ENCODE measurements at places on chromosomes 7 and 10.
A peak's percentile ranks its signal among the peaks of the same experiment; 100 is the strongest.

DNA sequence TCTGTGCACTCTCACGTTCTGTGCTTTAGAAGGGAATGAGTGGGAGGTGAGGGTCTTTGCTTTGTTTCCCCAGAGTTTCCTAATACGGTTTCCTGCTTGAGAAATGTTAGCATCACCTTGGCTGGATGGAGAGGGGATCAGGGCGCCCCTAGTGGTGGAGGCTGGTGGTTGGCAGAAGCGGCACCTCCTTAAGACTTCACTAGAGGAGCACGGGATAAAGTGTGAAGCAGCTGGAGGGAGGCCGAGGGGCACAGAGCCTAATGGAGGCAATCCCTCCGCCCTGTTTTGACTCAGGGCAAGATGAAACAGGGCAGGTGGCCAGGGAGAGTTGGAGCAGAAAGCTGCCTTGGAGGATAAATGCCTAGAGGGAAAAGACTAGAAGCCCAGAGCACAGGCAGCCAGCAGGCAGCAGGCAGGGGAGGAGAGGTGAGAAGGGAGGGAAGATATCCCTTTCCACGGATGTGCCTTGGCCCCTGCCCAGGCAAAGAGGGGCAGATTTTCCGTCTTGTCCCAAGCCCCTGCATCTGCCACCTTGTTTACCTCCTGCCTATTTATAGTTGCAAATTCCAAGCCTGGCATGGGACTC, 56.0 kb upstream of the BTRC start:
- no peaks in the 10 kb centered on the region for H3K27me3 ChIP-seq
- H3K4me3 ChIP-seq, result no peak overlapping the region
- H3K4me1 ChIP-seq, result peaks cover 28% of the 10 kb centered on the region

DNA sequence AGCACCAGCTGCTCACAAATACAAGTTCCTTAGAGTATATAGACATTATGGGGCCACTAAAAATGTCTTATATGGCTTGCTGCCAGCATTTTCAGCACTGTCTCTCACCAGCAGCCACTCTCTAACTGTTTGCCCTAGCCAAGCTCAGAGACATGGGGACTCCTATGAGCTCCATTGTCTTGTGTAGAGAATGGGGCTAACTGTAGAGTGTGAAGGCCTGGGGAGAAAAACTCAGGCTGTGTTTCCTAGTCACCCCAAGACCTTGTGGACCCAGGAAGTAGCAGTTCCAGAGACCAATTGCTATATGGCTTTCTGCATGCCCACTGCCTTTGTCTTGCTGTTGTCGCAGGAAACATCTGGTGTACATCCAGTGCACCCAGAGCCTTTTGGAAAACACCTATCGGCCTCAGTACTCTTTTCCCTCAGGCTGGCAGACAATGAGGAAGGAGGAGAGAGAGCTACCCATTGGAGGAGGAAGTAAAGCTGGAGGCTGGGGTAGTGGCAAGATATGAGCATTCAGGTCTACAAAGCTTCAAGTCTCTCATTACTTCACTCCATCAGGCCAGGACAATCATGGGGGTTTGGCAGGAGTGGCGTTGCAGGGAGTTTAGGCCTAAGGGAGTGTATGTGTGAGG, 28.4 kb downstream of the ENTPD1 start:
- H3K36me3 ChIP-seq, result no peaks in the 10 kb centered on the region
- H3K4me3 ChIP-seq, result no peak overlapping the region
- H3K4me1 ChIP-seq, result no peaks in the 10 kb centered on the region
- H3K27me3 ChIP-seq, result no peaks in the 10 kb centered on the region
- H3K27ac ChIP-seq, result no peak overlapping the region

DNA sequence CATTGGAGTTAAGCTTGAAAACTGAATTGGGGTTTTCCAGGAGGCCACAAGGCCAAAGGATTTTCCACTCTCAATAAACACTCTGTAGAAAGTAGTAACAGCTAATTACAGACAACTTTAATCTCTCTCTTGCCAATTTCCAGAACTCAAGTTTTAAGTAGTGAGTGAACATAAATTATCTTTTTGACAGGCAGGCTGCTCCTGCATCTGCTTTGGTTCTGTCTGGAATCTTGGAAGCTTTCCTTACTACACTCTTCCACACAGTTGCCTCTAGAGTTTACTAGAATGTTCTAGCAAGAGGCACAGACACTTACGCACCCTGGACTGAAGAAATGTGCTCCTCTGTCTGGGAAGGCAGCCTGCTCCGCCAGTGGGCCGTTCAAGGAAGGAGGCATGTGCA, 90.5 kb upstream of the WAC start:
- no peak overlapping the region for H3K27ac ChIP-seq
- no peaks in the 10 kb centered on the region for H3K27me3 ChIP-seq
- no peaks in the 10 kb centered on the region for H3K4me1 ChIP-seq
- no peak for DNase-seq
- no peaks in the 10 kb centered on the region for H3K36me3 ChIP-seq
- no peak overlapping the region for H3K4me3 ChIP-seq

DNA sequence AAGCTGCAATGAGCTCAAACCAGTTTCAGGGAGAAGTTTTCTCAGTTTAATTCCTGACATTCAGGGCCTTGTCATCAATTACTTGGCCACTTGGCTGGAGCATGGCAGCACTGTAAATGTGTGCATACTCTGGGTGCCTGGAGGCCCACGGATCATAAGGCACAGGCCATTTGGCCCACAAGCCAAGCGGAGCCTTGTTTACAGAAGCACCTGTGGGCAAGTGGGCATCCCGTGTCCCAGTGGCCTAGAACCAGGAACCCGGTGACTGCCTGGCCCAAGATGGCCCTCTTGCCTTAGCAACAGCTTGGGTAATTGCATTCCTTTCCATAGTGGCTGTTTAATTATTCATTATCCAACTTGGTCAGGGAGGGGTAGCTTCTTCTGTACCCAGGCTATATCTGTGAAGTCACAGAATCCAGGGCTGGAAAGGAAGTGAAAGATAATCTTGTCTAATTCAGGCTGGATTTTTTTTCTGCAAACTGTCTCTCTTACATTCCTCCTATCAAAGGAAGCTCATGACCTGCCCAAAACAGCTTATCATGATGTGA, 426.4 kb upstream of the ZMIZ1 start:
- H3K4me3 ChIP-seq, result no peak overlapping the region
- H3K36me3 ChIP-seq, result no peaks in the 10 kb centered on the region
- no peaks in the 10 kb centered on the region for H3K27me3 ChIP-seq
- peaks cover 11% of the 10 kb centered on the region for H3K4me1 ChIP-seq
- no peak for DNase-seq

DNA sequence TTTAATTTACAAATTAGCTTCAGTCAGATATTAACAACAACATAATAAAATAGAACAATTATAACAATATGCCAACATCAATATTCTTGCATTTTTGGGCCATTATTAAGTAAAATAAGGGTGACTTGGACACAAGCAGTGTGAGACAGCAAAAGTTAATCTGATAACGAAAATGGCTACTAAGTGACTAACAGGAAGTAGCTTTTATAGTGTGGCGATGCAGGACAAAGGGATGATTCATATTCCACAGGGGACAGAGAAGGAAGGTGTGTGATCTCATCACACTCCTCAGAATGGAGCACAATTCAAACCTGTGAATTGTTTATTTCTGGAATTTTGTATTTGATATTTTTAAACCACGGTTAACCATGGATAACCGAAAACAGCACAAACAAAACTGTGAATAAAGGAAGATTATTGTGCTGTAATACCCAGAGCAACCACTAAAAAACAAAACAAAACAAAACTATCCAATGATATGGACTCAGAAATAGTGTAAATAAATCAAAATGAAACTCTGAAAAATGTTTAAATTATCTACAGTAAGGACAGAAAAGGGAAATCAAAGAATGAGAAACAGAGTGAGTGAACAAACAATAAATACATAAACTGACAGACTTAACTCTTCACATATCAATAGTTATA, 66.9 kb upstream of the TFEC start:
- no peaks in the 10 kb centered on the region for H3K27me3 ChIP-seq
- no peak overlapping the region for H3K4me3 ChIP-seq
- H3K27ac ChIP-seq, result no peak overlapping the region
- H3K36me3 ChIP-seq, result no peaks in the 10 kb centered on the region

DNA sequence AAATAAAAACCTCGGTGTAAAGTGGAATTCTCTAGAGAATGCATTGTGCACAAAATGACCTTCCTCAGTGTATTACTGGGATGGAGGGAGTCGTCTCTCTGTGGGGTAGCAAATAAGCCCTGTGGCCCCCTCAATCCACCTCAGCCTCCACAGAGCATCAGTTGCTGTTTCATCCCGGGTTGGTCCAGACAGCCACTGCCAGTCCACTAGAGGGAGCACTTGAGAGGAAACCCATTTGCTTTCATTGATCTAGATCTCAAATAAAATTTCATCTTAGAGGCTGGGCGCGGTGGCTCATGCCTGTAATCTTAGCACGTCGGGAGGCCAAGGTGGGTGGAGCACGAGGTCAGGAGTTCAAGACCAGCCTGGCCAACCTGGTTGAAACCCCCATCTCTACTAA, 1128.7 kb downstream of the CNTNAP2 start:
- H3K36me3 ChIP-seq, result no peaks in the 10 kb centered on the region
- H3K27me3 ChIP-seq, result no peaks in the 10 kb centered on the region
- H3K4me1 ChIP-seq, result no peaks in the 10 kb centered on the region
- no peak overlapping the region for H3K4me3 ChIP-seq

DNA sequence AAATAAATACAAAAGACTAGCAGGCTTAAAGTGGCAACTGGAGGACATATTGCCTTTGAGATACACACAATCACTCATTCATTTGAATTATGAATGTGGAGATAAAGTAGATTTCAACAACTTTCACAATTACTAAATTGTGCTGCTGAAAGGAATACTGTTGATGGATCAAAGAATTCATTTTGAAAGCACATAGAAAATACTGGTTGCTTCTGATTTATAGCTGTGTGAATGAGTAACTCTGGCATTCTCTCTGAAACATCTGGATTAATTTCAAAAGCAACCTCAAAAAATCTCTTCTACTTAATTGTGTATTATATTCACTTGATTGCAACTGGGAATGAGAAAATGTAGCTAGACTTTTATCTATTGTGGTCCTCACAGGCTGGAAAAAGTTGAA, 397.6 kb downstream of the THSD7A start:
- H3K27ac ChIP-seq, result no peak overlapping the region
- no peak overlapping the region for H3K4me3 ChIP-seq
- no peaks in the 10 kb centered on the region for H3K4me1 ChIP-seq
- H3K36me3 ChIP-seq, result no peaks in the 10 kb centered on the region
- no peaks in the 10 kb centered on the region for H3K27me3 ChIP-seq

DNA sequence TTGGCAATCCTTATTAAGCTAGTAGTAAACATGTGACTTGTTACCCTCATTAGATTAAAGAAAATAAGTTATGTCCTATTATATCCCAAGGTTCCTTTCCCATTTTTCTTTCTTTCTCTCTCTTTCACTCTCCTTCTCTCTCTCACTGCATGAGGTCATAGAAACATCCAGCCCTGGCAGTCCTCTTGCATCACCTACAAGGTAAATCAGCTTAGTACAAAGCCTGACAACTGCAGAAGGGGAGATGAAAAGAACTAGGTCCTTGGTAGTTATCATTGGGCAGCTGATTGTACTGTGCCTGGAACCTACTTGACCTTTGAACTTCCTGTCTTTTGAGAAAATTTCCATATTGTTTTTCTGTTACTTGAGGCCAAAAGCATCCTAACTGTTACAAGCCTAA, 307.9 kb upstream of the SP8 start:
- H3K36me3 ChIP-seq, result no peaks in the 10 kb centered on the region
- no peak overlapping the region for H3K4me3 ChIP-seq

DNA sequence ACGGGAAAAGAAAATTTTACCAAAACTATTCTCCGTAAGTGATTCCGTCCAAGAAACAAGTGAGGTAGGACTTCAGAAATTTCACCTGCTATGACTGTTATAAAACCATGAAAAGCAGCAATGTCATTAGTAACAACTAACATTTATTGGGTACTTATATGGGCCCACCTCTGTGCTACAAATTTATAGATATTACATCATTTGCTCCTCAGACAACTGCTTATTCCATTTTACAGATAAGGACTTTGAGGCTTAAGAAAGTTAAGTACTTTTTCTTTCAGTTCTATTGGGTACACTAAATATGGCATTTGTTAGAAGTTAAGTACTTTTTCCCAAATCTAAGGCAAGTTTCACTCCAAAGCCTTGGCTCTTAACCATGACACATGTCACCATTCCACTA, 36.3 kb downstream of the HACD1 start:
- no peaks in the 10 kb centered on the region for H3K4me1 ChIP-seq
- H3K27ac ChIP-seq, result no peak overlapping the region
- H3K36me3 ChIP-seq, result no peaks in the 10 kb centered on the region
- H3K27me3 ChIP-seq, result no peaks in the 10 kb centered on the region

DNA sequence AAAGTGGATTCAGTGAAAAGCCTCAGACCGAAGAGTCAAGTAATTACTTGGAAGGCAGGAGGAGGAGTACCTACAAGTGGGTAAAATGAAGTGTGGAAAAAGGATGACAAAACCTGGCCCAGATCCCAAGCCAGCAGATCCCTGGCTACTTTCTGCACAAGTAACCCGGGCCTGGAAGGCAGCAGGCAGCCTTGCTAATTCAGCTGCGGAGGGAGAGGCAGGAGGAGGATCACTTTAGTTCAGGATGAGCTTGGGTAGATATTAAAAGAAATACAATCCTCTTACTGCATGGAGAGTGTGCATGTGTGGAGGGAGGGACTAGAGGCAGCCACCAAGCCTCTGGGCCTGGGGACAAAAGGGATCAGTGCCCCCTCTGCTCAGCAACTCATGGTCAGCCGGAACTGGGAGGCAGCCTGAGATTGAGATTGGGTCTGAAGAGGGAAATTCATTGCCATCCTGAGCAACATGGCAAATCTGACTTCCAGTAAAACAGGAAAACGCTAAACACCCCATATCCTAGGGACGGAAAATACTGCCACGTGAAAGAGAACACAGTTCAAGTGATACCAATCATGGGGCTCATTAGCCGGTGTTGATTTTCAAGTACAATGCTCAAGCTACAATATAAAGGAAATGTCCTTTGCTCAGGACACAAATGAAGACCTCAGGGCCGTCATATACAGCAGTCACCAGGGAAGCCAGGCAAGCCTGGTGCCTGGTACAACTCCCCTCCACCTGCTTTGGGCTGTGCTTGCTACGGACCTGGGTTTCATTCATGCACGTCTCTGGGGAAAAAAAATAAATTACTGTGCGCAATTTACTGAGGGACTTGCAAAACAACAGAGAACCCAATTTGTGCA, 1.3 kb downstream of the AMPH start:
- H3K27ac ChIP-seq, result no peak overlapping the region
- DNase-seq, result no peak
- no peaks in the 10 kb centered on the region for H3K27me3 ChIP-seq
- H3K4me3 ChIP-seq, result peak overlapping the region; percentile 45
- H3K36me3 ChIP-seq, result no peaks in the 10 kb centered on the region
- peaks cover 11% of the 10 kb centered on the region for H3K4me1 ChIP-seq

GRCh38 chr7:151423936-151424335, 14.1 kb upstream of the WDR86 start:
- H3K36me3 ChIP-seq, result no peaks in the 10 kb centered on the region

DNA sequence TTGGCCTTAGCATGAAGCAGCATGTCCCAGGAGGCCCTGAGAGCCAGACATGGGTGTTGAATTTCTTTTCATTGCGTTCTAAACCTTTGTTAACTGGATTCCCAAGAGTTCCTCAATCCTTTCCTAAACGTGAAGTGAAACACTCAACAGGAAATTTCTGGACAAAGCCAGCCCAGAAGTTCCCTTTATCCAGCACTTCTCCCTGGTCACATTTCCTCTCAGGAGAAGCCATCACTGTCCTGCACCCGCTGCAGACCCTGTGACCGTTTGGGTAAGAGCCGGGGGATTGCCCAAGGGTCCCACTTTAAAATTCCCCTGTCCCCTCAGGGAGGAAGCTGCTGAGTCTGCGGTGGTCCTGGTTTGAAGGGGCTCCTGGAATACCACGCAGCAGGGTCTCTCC, 88.0 kb upstream of the ZPBP start:
- H3K27ac ChIP-seq, result no peak overlapping the region
- no peak overlapping the region for H3K4me3 ChIP-seq
- no peaks in the 10 kb centered on the region for H3K36me3 ChIP-seq
- H3K4me1 ChIP-seq, result no peaks in the 10 kb centered on the region
- no peaks in the 10 kb centered on the region for H3K27me3 ChIP-seq

GRCh38 chr7:143958781-143959180, 4.1 kb downstream of the OR2F1 start:
- no peaks in the 10 kb centered on the region for H3K27me3 ChIP-seq
